Brain microvascular endothelial cell (primary cell): ENCODE measurements at places on chromosomes 3 and 15.
A peak's percentile ranks its signal among the peaks of the same experiment; 100 is the strongest.

- no peak for DNase-seq
Observed at GRCh38 chr3:25350725-25351114, 77.3 kb upstream of the RARB start.

DNA sequence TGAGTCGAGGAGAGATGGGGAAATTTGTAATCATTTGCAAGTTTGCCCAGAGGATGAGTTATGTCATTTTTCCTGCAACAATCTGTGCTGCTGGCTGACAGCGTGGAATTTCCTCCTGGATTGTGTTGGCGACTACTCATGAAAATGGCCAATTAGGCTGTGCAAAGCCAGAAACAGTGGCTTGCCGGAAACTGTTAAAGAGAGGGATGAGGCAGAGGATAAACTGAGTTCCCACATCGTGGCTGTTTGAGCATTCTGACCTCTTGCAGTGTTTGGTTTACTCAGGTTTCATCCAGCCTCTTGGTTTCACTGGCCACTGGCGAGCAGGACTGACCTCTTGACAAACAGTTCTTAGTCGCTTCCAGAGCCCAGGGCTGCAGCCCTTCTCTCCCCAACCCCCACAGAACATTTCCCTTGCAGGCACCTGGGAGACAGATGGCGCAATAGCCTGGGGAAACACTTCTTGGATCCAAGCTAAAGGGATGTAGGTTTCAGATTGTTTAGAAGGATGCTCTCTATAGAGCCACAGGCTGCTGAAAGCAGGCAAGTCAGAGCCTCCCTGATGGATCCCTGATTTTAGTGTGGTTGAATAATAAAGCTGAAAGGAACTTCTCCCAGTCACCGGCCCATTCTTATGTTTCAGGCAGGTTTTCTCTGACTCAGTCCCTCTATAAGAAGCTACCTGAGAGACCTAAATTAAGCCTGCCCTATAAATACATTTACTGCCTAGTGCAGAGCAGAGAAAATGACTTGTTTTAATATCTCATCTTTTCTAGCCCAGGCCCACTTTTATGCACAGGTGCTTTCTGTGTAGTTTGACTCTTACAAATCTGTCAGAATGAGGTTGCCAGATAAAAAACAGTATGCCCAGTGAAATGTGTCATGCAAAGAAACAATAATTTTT lies 92.8 kb upstream of the UBE2E1 start:
- DNase-seq = peak; percentile 35

DNA sequence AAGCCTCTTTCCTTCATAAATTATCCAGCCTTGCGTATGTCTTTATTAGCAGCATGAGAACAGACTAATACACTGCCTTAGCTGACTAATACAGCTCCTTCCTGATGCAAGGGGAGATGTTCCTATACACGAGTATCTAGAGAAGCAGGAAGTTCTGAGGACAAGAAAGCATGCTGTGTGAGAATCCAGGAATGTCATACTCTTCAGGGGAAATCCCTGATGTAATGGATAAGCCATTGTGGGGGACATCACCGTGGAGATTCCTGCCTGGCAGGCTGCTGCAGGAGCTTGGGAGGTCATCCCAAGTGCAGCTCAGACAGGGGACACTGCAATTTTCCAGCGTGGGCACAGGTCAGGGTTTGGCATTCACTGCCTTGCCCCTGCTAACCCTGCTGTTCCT lies 476.9 kb downstream of the NR2F2 start:
- DNase-seq = peak; percentile 6

DNA sequence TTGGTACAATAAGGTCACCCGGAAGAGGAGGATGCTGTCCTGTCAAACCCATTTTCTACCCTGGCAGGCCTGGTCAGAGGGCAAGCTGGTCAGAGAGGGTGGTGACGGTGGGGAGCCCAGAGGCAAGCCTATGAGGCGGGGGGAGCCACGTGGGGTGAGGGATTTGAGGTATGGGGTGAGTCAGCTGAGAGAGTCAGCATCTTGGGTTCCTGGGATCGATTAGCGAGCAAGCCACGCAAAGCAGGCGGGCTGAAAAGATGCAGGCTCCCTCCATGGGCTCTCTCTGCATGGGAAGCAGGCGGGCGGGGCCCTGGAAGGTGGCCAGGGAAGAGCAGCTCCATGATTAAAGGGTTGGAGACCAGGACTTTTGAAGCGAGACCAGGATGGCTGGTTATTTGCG lies 48.1 kb downstream of the MAGEF1 start:
- DNase-seq = no peak

DNA sequence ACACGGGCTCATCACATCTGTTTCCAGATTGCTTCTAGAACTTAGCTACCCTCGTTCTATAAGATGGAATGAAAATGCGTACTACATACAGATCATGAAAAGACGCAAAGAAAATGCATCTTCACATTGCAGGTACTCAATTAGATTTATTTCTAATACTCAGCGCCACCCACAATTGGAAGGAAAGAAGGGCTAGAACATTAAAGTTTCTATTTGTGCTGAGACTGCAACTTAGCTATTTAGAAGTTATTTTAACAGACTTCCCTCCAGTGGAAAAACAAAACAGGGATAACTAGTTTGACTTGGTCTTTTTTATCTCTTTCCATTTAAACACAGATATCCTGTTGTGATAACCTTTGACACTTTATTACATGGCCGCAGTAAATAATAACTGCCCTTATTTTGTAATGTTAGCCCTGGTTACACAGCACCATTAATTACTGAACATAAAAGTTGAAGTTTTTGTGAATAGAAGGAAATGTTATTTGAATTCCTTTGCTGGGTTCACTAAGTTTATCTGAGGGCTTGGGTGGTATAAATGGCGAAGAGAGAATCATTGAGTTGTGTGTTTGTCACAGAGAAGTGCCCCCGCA lies 86.9 kb upstream of the SLC25A26 start:
- no peak for DNase-seq

DNA sequence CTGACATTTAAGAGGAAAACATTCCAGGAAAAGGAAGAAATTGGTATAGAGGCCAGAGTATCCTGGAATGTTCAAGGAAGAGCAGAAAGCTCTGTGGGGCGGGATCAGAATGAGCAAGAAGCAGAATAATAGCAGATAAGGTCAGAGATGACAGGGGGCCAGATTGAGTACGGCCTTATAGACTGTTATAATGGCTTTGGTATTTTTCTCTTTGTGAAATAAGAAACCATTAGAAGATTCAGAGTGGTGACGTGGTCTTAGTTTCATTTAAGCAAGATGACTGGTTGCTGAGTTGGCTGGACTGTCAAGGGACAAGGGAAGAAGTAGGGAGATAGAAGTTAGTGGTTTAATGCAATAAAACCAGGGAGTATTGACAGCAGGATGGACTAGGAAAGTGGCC lies 218.3 kb upstream of the SOX2 start:
- DNase-seq = no peak

- no peak for DNase-seq
Observed at GRCh38 chr15:96234109-96234892, 96.2 kb upstream of the NR2F2 start.

GRCh38 chr3:105402287-105402801 lies 35.6 kb downstream of the ALCAM start:
- DNase-seq = peak; percentile 76

DNA sequence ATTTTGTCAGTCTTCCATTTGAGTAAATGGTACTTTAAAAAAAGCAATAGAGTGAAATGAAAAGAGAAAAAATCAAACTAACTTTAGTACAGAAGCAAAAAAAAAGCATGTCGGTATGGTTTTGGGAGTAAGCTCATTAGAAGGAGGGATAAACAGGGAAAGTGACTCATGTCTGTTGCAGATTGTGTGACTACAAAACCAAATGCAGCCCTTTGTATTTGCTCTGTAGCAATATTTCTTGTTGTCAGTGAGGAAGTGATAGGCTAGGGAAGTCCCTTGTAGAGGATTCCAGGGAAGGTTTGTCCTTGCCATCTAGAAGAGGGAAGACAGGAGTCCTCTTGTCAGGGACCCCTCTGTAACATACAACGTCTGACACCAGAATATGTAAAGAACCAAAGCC lies 150.5 kb upstream of the POU1F1 start:
- peak; percentile 6 for DNase-seq

DNA sequence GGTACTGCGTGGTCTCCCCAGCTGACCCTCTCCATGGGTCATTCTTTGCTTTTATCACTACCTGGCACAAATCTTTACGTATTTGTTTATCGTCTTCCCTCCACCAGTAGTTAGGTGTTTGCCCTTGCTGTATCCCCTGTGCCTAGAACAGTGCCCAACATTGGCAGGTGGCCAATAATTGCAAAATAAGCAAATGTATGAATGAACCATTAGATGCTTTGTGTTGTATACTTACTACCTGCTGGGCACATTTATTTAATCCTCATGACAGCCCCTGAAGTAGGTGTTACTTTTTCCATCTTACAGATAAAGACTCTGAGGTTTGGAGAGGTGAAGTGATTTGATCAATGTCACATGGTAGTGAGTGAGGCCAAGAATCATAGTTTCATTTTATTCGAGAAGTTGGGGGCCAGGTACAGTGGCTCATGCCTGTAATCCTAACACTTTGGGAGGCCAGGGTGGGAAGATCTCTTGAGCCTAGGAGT lies 2.0 kb upstream of the TWF2 start:
- DNase-seq = no peak

- no peak for DNase-seq
Observed at GRCh38 chr15:80597076-80597475, 98.0 kb upstream of the ABHD17C start.

DNA sequence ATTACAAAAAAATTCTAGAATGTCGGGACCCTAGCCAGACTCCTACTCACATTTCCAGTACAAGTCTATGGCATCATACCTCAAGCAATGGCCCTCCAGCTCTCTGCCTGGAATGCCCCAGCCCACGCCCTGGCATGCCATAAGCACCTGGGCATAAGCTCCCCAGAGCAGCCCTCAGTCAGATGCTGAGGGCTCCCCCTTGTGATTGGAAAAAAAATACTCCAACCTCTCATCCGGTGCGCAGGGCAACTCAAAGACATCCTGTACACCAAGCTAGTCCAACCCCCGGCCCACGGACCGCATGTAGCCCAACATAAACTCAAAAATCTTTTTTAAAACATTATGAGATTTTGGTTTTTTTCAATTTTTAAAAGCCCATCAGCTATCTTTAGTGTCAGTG lies 115.4 kb downstream of the NEK10 start:
- DNase-seq = peak; percentile 24

DNA sequence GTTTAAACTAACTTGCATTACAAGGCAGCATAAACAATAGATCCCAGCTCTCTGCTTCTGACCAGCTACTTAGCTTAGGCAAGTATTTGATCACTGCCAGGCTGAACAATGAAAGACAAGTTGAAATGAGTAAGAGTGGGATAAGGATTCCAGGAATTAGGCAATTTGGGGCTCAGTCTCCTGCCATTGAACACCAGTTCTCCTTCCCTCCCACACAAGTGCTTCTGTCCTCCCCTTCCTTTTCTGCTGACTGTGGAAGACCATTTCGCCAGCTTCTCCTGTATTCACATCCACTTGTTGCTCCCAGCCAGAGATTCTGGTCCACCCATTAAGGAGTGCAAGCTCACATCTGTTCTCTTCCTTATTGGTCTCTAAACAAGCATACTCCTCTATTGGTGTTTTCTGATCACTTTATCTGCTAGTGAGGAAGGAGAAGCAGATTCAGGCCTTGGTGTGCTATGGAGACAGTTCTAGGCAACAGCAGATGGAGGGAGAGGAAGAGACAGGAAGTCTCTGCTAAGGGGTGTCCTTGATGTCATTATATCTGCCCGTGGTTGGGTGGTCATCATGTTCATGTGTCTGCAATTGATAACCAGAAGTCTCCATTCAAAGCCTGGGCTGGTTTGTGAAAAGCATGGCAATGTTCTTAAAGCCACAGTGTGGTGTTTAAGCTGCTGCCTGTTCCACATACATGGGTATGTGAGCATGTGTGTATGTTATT lies 121.5 kb downstream of the PLCL2 start:
- no peak for DNase-seq

DNA sequence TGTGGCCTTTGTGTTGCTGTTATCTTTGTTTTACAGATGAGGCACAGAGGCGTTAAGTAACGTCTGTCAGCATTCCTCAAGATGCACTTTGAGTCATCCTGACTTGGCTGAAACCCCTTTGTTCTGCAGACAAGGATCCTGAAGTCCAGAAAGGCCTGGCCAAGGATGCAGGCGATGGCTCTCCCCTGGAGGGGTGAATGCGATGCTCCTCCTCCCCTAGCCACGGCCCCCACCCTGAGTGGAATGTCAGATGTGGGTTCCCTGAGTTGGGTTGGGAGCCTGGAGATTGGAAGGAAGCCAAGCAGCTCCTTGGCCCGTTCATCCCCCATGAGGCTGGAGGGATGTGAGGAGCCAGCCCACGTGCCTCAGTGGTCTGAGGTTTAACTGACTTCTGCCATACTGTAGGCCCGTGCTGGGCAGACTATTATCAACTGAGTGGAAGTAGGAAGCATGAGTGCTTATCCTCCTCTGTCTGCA lies 43.3 kb downstream of the POMGNT2 start:
- peak; percentile 9 for DNase-seq

- no peak for DNase-seq
Observed at GRCh38 chr3:78913711-78914110, 854.1 kb downstream of the ROBO1 start.

DNA sequence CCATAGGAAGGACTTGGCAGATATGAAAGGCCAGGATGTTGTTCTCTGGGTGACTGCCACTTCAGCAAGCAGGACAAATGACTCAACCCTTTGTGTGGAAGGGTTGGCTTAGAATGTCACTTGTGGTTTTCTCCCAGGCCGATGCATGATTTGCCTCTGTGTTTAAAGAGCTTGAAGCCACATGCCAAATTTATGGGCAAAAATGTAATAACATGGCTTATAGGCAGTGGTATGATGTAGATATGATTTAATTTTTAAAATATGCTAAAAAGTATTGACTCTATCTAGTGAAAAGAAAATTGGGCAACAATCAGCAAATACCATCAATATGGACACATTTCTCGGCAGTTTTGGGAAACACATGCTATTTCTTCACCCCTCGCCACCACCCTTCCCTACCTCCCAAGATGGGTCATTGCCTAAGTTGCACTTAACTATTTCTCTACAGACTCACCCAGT lies 114.6 kb downstream of the CYP19A1 start:
- peak; percentile 70 for DNase-seq

- peak; percentile 75 for DNase-seq
Observed at GRCh38 chr3:41808152-41808551, 153.8 kb downstream of the ULK4 start.

DNA sequence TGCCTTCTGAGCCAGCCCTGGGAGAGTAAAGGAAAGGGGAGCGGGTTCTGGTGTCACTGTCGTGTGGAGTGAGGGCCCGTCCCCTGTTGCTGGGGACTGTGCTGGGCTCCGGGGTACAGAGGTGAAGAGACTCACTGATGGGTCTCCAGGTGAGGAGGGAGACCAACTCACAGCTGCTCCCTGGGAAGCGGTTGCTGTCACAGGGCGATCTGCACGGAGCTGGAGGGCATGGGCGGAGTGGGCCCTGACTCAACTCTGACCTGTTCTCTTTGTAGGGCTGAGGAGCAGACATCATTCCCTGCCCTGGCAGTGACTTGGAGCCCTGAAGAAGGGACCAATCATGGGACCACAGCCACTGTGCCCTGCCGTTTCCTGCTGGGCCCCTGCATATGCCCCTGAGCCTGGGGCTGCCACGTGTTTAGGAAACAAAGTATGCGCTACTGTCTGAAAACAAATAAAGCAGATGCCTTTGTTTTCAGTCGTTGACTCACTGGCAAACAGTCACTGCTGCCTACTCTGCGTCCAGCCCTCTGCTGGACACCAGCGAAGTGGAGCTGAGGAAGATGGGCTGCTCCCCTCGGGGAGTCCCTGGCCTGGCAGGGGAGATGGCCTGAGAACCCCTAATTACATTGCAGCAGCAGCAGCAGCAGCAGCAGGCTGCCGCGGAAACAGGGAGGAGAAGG lies 22.9 kb upstream of the PLXNA1 start:
- DNase-seq = peak; percentile 60
